ENCODE measurements at places on chromosomes 16 and 17.

DNA sequence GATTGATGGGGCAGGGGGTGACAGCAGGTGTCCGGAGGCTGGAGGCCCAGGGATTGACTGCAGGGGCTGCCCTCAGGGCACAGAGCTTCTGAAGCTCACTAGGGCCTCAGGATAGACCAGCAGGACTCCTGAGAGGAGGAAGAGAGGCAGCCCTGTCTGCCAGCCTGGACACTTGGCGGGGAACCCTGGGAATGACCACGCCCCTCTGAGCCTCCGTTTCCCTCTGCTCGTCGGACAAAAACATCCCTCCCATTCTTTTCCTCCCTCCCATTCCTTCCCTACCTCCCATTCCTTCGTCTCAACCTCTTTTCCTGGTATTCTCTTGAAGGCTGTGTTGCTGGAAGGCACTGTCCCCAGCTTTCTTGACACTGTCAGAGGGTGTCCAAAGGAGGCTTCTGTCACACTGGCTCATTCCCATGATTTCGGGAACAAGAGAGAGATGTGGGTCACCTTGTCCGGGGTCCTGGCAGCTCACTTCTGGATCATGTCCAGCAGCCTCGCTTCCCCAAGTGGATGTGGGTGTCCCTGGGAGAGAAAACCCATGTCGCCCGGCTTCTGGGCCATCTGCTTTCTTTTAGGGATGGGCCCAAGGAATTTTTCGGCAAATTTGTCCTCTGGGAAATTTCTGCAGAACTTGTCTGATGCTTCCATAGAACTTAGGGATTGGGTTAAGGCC lies 145.5 kb downstream of the CMIP start:
- DNase-seq, result no peak

GRCh38 chr17:79790805-79791734 lies 5.8 kb downstream of the CBX8 start:
- no peak for DNase-seq

GRCh38 chr17:69486779-69487637 lies 72.5 kb downstream of the MAP2K6 start:
- DNase-seq, result no peak

- DNase-seq, result no peak
These were observed 11.9 kb downstream of the ABCA8 start for GRCh38 chr17:68943123-68943811.

All from CD4-positive, alpha-beta T cell treated with Interleukin-21 for 1 hour (primary cell).